Skin of body (tissue), 3 donors: ENCODE measurements at places on chromosomes 7 and 10. TPM values are rescaled to one million over a fixed set of nuclear protein-coding genes. Genes with fewer than 3 reads are reported as not detected.

The AOC1 gene
- total RNA-seq: 0.59 TPM

The LIPN gene
- 8.2 TPM for total RNA-seq

The CCDC3 gene
- total RNA-seq: 36.3 TPM

The LRRC4 gene
- 1.2 TPM for total RNA-seq

The STAMBPL1 gene
- total RNA-seq: 16.9 TPM

The CCNJ gene
- total RNA-seq: 6.9 TPM

The HOXA4 gene
- total RNA-seq: 0.69 TPM

The CYP2W1 gene
- 17.4 TPM for total RNA-seq

The TNS3 gene
- 44.7 TPM for total RNA-seq

The GIMAP5 gene
- 11.5 TPM for total RNA-seq

The SEMA4G gene
- total RNA-seq: 1.9 TPM

The OPN4 gene
- not detected for total RNA-seq

The TMED4 gene
- 71.4 TPM for total RNA-seq

The TYW1B gene
- total RNA-seq: 4.5 TPM

The C7orf57 gene
- 0.10 TPM for total RNA-seq

The CDH23 gene
- 6.3 TPM for total RNA-seq

The PNLIP gene
- 1.4 TPM for total RNA-seq

The ZNF783 gene
- 10.2 TPM for total RNA-seq

The NEBL gene
- 29.3 TPM for total RNA-seq

The PHKG1 gene
- total RNA-seq: 8.9 TPM

The BAMBI gene
- 8.0 TPM for total RNA-seq

The TMEM196 gene
- total RNA-seq: under 0.01 TPM

The HELLS gene
- total RNA-seq: 35.5 TPM

The CCL26 gene
- total RNA-seq: 0.69 TPM

The PTPN20 gene
- 3.2 TPM for total RNA-seq

The CYP3A5 gene
- 24.9 TPM for total RNA-seq

The ZPBP gene
- total RNA-seq: not detected

The GNAT3 gene
- total RNA-seq: not detected

The WIPF3 gene
- 0.59 TPM for total RNA-seq

The TDRD1 gene
- 0.20 TPM for total RNA-seq

The SPDYE2B gene
- not detected for total RNA-seq

The CELF2 gene
- 29.3 TPM for total RNA-seq
